ENCODE measurements at places on chromosomes 12 and 14.

GRCh38 chr12:40874868-40875267 is 182.6 kb downstream of the CNTN1 start:
- no peak for DNase-seq

GRCh38 chr12:62248873-62249272 is 11.3 kb upstream of the USP15 start:
- DNase-seq: no peak

- DNase-seq: no peak
Measured at GRCh38 chr12:106436164-106436563, 78.6 kb downstream of the POLR3B start.

DNA sequence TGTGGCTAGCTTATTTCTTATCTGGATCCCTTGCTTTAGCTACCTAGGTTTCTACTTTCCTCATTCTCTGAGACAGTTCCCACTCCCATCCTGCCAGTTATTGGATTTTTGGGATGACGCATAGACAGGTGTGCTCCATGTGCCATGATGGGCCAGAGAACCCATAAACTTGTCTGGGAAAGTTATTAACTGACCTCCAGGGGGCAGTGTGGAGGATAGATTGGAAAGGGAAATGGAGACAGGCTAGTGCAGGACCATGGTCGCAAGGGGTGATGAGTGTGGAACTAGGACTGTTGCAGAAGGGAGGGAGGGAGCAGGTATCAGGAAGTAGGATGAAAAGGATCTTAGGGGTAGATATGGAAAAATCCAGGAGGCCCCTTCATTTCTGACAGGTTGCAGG is 80.3 kb downstream of the ESRRB start:
- DNase-seq: peak; percentile 33

DNA sequence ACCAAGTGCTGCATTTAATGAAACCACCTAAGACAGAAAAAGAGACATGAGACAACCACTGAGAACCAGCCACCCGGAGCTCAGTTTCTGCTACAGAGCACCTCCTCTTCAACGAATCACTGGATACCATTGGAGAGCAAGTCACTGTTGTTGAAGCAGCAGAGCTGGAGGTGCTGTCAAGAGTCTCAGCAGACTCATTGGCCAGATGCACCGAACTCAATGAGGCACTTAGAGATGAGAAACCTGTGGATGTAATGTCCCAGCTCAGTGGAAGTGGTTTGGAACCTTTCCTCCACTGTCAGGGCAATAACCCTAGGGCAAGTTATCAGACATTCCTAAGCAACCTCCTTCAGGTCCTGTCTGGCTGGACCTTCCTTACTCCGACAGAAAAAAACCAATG is 13.1 kb downstream of the NPC2 start:
- no peak for DNase-seq

Data from iPS DF 6.9 (cell line).